Activated naive CD4-positive, alpha-beta T cell treated with anti-CD3 and anti-CD28 coated beads, Interleukin-2, amount 10 ng/mL, durations not matched to agents 7 days and 5 days (primary cell): ENCODE measurements at places on chromosomes 3 and 15.

GRCh38 chr15:59998950-59999611, 5.0 kb upstream of the FOXB1 start:
- no peak for DNase-seq
- peaks cover 100% of the 10 kb centered on the region for H3K27me3 ChIP-seq

DNA sequence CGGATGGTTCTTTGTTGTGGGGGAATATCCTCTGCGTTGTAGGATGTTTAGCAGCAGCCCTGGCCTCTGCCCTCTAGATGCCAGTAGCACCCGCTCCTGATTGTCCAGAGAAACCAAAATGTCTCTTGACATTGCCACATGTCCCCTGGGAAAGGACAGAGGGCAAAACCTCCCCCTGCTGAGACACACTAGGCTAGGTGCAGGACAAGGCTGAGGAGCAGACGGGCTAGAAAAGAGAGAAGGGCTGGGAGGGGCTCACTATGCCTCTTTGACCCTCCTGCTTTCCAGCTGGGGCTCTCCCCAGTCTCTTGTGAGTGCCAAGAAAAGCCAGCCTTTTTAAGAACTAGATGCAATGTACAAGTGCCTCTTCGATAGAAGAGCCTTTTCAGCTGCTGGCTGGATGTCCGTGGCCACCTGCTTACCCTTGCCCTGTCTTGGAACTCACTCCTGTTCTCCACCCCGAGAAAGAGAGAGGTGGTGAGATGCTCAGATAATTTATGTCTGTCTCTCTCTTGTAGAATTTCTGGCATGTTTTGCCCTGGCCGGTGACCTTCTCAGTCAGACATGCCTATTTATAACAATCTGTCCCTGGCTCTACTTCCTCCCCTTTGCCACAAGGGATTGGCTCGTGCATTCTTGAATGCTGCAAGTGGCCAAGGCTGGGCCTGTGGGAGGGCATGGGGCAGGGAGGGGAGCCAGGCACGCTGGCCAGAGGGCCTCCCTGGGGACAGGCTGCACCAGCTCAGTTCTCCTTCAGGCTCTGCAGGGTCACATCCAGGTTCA, 142.6 kb downstream of the RPLP1 start:
- H3K36me3 ChIP-seq: no peaks in the 10 kb centered on the region
- peaks cover 8% of the 10 kb centered on the region for H3K4me1 ChIP-seq
- no peak overlapping the region for H3K27ac ChIP-seq
- no peak overlapping the region for H3K4me3 ChIP-seq
- no peak for DNase-seq

- no peak overlapping the region for H3K4me3 ChIP-seq
- H3K27me3 ChIP-seq: peaks cover 65% of the 10 kb centered on the region
- no peaks in the 10 kb centered on the region for H3K36me3 ChIP-seq
- peaks cover 6% of the 10 kb centered on the region for H3K4me1 ChIP-seq
- no peak for DNase-seq
Measured at GRCh38 chr3:190119461-190120268, 1.0 kb downstream of the P3H2 start.

- DNase-seq: no peak
- no peaks in the 10 kb centered on the region for H3K36me3 ChIP-seq
- peaks cover 4% of the 10 kb centered on the region for H3K27me3 ChIP-seq
- H3K27ac ChIP-seq: no peak overlapping the region
- H3K4me1 ChIP-seq: no peaks in the 10 kb centered on the region
- no peak overlapping the region for H3K4me3 ChIP-seq
Measured at GRCh38 chr15:43922021-43922420, 95.2 kb downstream of the WDR76 start.

- H3K36me3 ChIP-seq: no peaks in the 10 kb centered on the region
- no peaks in the 10 kb centered on the region for H3K4me1 ChIP-seq
Measured at GRCh38 chr3:155730843-155731242, 14.0 kb downstream of the PLCH1 start.

DNA sequence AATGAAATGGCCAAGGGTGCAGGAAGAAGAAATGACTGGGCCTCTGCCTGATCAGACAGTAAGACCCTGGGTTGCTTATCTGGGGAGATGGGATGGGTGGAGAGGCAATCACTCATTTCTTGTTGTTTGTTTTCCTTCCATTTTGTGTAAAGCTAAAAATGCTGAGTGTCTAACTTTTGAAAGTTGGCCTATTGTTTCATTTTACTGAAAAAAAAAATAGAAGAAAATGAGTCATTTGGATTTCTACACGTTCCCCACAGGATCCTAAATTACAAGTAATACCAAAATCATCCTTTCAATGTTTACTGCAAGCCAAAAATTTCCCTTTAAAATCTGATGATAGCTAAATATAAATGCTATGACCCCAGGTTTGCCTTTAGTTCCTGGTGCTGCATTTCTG, 30.6 kb downstream of the PTX3 start:
- H3K27me3 ChIP-seq: no peaks in the 10 kb centered on the region

- H3K27me3 ChIP-seq: peaks cover 46% of the 10 kb centered on the region
- H3K4me1 ChIP-seq: peaks cover 11% of the 10 kb centered on the region
- H3K27ac ChIP-seq: no peak overlapping the region
- H3K4me3 ChIP-seq: no peak overlapping the region
- no peaks in the 10 kb centered on the region for H3K36me3 ChIP-seq
Measured at GRCh38 chr15:83364501-83364900, 80.0 kb upstream of the BNC1 start.

DNA sequence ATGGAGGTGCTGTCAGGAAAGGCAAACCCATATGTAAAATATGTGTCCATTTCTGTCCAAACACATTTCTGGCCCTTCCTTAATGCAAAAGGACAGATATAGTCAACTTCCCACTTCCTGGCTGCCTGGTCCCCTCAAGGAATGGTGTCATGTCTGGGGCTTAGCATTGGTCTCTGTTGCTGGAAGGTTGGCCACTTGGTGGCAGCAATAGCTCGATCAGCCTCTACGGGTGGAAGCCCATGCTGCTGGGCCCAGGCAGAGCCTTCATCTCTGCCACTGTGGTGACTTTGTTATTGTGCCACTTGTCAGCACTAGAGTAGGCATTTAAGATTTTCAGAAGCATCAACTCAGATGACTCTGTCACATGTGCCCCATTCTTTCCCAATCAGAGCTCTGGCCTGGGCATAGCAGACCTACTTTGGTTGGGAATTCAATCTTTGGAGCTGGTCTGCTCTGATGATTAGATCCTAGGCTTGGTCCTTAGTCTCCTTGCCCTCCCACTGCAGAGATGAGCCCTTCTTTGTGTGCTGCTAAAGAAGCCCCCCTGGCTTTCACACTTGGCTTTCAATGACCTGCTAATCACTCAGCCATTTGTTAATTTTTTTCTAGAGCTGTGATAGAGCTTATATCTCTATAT, 51.0 kb upstream of the SPSB4 start:
- DNase-seq: peak; percentile 61
- no peak overlapping the region for H3K27ac ChIP-seq

GRCh38 chr3:104988496-104988895, 378.2 kb upstream of the ALCAM start:
- H3K4me1 ChIP-seq: no peaks in the 10 kb centered on the region
- no peaks in the 10 kb centered on the region for H3K36me3 ChIP-seq
- no peaks in the 10 kb centered on the region for H3K27me3 ChIP-seq
- DNase-seq: no peak
- H3K27ac ChIP-seq: no peak overlapping the region

DNA sequence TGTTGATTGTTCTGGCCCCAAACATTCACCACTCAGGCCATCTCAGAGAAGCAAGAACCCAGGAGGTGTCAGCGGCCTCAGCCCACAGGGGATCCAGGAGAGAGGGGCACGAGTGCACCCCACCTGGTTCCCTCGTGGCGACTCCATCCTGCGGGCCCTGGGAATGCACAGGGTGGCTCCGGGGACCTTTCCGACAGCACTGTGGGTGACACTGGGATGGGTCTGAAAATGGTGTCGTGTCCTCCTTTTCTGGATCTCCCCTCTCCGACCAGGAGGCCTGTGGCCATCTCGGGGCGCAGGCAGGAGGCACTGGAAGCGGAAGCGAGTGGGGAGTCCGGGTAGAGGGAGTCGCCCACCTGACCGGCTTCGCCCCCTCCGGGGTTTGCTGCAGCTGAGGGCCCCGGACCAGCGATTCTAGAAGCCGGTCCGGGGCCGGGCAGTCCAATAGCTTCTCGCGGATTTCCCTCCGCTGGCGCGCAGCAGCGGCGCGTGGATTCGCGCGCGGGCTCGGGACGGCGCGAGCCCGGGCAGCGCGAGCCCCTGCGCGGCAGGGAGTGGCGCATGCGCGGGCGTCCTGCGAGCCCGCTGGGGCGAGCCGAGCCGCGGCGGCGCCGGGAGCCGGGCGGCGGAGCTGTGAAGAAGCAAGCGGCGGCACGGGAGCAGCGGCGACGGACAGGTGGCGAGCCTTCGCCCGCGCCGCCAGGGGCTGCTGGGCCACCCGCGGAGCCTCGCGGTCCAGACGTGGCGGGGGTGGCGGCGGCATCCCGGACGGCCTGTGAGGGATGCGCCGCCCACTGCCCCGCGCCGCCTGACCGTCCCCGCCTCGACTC, at the start of gene DOCK3:
Gene DOCK3, plus strand, starts transcription at position 579 of the 830 bp plus-strand sequence. CDS start 337 bp downstream, outside the sequence.
- peaks cover 60% of the 10 kb centered on the region for H3K27me3 ChIP-seq
- no peaks in the 10 kb centered on the region for H3K36me3 ChIP-seq
- peak; percentile 71 for DNase-seq
- peaks cover 6% of the 10 kb centered on the region for H3K4me1 ChIP-seq
